Right forelimb (tissue), 1 donor: ENCODE measurements at places on chromosomes 12 and 14.

DNA sequence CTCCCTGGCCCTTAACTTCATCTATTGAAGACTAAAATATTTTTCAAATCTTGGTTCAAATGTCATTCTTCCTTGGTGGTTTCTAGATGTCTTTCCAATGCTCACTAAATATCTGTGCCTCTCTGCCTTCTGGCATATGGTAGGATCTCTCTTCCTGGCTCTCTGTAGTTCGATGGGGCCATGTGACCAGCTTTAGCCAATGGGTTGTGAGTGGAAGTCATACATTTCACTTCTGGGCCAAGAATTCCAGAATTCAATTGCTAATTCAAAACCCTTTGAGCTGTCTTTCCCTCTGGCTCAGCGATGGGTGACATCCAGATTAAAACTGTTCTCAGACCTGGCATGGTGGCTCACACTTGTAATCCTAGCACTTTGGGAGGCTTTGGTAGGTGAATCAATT is 25.8 kb upstream of the CTDSP2 start:
- no peak for DNase-seq

- peak; percentile 72 for DNase-seq
Measured at GRCh38 chr14:99982537-99983250, 82.5 kb upstream of the EVL start.

DNA sequence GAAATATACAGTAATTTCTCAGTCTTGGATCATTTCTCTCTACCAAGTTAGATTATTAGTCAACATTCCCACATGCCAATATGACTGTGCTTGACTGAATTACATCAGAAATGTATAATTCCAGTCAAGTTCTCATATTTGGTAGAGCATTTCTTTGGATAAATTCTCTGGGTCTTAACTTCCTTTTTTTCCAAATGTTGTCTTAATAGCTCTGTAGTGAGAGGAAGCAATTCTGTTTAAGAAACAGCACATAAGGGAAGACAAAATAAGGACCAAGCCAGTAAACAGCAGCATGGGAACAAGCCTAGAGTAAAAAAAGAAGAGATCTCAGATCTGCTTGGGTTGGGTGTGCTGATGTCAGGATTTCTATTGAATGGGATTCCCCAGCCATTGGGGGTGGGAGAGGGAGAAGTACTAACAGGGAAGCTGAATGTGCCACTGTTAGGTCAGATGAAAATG is 14.2 kb upstream of the DYRK2 start:
- DNase-seq = no peak

GRCh38 chr12:120930032-120930431 is 25.9 kb upstream of the SPPL3 start:
- no peak for DNase-seq

DNA sequence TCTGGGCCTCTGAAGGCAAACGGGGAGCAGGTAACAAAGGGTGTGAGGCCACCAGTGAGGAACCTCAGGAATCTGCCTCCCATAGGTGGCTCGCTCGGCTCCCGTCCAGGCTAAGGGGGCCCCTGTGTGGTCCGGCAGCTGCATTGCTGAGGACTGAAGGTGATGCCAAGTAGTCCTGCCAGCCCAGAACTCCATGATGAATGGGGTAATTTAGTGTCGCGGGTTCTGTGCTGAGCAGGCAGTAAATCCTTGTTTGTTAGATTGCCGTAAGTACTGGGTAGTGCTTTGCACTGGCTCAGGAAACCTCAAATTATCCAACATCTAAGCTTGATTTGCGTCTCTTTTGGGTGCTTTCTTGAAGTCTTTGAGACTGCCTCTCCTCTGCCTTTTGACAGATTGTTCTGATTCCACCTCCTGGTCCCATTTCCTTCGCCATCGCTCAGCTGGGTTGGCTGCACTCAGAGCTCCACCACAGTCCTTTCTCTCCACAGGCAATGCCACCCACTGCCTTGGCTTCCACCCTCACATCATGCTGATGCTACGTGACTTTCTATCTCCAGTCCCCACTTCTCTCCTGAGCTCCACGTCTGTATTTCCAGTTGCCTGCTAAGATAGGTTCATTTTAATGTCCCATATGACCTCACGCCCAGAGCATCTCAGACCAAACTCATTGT is 392.0 kb downstream of the FUT8 start:
- DNase-seq = no peak

GRCh38 chr14:68785534-68786490 is 7.1 kb downstream of the ZFP36L1 start:
- DNase-seq = no peak

- peak; percentile 43 for DNase-seq
Measured at GRCh38 chr12:2291182-2291832, 238.5 kb downstream of the CACNA1C start.

DNA sequence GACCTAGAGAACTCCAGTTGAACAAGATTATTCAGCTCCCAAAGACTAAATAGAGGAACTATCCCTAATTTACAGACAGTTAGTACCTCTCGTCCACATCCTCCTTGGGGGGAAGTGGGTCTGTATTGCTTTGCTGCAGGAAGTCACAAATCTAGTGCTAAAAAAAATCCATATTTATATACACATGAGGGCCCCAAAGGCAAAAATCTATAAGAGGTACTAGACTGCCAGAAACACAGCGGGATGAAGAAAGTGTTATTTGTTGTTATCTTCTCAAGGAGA is 190.1 kb downstream of the TTC8 start:
- DNase-seq = no peak

DNA sequence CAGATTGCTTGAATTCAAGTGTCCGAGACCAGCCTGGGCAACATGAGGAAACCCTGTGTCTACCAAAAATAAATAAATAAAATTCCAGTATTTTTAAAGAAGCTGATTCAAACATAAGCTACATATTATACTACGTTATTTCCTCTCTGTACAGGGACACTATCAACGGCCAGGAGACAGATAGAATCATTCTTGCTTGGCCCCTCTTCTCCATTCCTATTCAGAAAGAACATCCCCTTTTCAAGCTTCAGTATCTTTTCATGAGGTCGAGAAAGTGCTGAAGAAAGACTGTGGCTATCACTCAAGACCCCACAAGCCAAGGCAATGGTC is 314 bp upstream of the DHRS7 start:
- DNase-seq = no peak

- no peak for DNase-seq
Measured at GRCh38 chr14:31969699-31970240, 107.3 kb upstream of the ARHGAP5 start.

DNA sequence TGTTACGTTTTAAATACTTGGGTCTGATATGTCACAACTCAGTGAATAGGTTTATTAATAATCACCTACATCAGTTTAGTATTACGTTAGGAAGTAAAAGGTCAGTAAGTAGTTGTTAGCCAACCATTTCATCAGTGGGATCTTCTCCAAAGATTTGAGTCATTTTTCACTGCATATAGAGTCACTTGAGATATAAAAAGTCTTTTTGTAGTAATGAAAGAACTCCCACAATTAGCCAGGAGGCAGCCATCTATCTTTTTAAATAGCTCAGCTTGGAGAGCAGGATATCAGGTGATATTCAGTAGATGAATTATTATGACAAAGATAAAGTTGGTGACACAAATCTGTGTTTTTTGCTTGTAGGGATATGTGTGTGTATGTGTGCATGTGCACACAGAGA is 309.3 kb downstream of the PDZRN4 start:
- DNase-seq = no peak

DNA sequence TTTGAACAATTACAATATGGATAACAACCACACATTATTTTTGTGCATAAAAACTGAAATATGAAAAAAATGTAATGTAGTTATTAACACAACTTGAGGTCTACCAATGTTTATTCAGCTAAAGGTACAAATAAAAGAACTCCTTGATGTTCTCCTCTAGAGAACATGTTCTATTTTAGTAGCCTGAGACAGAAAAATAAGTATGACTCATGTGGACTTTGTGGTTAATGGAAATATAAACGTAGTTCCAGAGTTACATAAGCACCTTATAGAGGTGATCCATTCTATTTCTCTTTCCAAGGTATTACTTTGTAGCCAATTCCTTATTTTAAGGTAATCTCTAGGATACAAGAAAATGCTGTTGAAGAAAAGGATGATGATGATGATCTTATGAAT is 25.7 kb downstream of the ALKBH1 start:
- DNase-seq = no peak

GRCh38 chr14:59474172-59474571 is 9.0 kb upstream of the GPR135 start:
- DNase-seq = no peak

DNA sequence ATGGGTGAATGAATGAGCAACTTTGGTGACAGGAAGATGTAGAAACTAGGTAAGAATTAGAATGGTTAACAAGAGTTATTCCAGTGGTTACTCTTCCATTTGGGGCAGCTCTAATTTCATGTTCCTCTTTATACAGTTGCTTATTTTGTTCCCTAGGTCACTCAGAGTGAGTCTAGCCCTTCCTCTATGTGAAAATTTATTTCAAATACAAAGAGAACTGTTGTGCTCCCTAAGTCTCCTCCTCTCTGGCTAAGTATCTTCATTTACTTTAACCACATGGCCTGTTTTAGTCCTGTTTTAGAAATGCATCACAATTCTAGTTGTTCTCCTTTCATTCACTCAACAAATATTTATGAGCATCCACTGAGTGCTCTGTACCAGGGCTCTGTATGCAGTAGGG is 51.1 kb upstream of the HIF1A start:
- DNase-seq = no peak

DNA sequence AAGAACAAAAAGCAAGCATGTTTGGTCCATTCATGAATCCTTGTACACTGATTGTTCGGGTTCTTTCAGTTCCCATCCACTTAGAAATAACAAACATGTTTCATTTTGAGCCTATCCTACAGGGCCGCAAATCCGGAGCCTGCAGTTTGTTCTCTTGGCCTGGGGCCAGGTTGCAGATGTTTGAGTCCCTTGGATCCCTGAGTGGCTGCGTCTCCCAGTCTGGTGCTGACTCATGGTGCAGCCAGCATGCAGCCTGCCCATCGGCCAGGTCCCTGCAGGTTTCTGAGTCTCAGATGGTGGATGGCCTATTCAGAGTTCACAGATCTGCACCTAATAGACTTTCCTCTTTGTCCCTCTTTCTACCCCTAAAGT is 1.9 kb upstream of the DYNC1H1 start:
- no peak for DNase-seq

DNA sequence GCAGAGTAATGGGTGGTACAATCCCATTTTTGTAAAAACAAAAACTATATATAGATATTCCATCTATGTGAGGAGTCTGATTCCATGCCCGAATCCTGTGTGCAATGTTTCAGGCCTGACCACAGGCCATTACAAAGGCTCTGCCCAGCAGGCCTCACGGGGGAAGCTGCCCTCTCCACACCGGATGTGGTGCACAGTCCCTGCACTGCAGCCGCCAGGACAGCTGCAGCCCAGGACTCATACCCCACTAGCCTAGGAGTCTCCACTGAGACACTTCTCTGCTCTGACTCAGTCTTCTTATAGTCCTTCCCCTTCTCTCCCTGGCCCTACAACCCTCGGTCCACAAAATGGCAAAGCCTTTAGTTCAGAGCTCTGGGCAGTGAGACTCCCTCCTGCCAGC is 190.4 kb downstream of the PPM1H start:
- no peak for DNase-seq

DNA sequence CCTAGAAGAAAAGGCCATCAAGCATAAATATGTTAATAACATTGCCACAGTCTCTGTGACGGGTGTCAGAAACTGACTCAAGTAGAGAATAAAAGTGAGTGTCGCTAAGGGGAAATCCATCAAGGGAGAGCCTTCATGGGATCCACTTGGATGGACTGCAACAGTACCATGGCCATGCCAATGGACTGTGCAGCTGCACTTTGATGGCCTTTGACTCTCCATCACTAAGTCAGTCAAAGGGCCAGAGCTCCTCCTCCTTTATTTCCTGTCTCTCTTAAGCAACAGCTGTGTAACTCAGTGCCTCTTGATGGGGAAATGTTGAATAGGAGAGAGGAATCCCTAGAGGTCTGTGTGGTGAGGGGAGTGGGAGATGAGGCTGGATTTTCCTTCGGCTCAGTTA is 335.2 kb downstream of the BMP4 start:
- no peak for DNase-seq

DNA sequence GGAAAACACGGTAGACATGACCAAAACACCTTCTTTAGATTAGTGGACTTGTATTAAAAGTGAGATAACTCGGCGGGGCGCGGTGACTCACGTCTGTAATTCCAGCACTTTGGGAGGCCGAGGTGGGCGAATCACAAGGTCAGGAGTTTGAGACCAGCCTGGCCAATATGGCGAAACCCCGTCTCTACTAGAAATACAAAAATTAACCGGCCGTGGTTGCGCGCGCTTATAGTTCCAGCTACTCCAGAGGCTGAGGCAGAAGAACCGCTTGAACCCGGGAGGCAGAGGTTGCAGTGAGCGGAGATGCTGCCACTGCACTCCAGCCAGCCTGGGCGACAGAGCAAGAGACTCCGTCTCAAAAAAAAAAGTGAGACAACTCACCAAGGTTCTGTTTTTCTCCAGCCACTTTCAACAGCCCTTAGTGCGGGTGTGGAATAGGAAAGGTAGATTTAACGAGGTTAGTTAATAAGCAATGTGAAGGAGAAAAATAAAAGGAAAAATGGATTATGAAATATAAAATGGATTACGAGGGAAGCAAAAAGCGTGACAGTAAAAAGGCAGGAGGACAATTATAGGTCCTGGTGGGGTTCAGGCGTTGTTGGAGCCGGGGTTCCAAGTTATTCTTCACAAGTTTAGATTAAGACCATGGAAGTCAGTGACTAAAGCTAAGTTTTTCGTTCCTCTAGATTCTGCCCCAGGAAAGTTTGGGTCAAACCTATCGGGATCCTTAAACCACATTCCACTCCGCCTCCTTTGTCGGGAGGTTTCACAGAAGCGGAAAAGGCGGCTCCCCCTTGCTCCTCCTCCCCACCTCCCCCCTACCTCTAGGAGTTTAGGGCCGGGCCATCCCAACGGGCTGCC is 534 bp downstream of the PPP2R3C start:
- no peak for DNase-seq

- DNase-seq = no peak
Measured at GRCh38 chr12:94254270-94254669, 105.9 kb downstream of the PLXNC1 start.

DNA sequence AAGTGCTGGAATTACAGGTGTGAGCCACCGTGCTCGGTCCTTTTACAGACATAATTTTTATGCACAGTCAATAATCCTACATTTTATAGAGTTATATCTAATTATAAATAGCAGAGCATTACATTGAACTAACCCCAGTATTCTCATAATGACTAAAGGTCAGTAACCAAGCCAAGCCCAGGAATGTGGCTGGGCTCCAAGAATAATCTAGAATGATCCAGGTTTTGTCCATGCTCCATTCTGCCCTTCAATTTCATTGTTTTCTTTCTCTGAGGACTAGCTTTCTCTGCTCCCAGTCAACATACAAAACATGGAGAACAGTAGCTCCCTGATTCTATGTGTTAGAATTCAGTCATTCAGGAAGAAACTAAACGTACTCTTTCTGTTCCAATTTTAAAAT is 92.1 kb upstream of the KRR1 start:
- no peak for DNase-seq

DNA sequence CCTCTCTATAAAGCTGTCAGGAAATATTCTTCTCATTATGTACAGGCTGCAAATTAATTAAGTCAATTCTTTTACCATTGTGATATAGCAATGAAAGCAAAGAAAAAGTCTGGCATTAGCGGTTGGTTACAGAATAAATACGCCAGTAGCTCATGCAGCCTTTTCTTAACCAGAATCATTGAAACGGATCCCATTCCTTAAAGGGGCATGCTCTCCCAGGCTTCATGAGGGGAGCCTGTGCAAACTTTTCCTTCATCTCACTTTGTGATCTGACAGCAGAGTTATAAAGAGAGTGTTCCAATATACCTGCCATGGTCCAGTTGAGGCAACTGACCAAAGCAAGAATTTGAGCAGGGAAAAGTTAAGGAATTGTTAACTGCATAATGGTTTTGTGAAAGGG is 337.7 kb downstream of the EMP1 start:
- no peak for DNase-seq

GRCh38 chr14:36069535-36069900 is 107.0 kb downstream of the PTCSC3 start:
- no peak for DNase-seq
